Memory B cell (primary cell): ENCODE measurements at places on chromosomes 5 and 9.

- DNase-seq: no peak
Measured at GRCh38 chr9:69677931-69678330, 5.8 kb upstream of the APBA1 start.

- no peak for DNase-seq
Measured at GRCh38 chr5:64788156-64788555, 19.4 kb downstream of the CWC27 start.

DNA sequence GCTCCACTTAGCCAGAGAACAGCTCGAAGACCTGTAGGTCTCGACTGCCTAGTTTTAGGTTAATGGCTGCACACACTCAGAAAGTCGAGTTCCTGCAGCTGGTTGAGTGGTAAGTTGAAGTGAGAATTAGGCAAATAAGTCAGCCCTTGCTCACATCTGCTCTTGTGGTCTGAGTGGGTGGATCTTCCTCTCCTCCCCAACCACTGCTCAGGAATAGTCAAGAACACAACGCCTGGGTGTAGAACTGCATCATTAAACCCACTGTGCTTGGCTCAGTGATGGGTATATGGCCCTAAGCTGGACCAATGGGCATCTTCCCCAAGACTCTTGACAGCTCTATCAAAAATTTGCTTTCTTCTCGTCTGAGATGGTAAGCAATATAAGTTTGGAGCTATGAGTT is 20.9 kb upstream of the ADAM19 start:
- DNase-seq: peak; percentile 62

- no peak for DNase-seq
Measured at GRCh38 chr5:145941448-145942130, 5.2 kb downstream of the SH3RF2 start.

DNA sequence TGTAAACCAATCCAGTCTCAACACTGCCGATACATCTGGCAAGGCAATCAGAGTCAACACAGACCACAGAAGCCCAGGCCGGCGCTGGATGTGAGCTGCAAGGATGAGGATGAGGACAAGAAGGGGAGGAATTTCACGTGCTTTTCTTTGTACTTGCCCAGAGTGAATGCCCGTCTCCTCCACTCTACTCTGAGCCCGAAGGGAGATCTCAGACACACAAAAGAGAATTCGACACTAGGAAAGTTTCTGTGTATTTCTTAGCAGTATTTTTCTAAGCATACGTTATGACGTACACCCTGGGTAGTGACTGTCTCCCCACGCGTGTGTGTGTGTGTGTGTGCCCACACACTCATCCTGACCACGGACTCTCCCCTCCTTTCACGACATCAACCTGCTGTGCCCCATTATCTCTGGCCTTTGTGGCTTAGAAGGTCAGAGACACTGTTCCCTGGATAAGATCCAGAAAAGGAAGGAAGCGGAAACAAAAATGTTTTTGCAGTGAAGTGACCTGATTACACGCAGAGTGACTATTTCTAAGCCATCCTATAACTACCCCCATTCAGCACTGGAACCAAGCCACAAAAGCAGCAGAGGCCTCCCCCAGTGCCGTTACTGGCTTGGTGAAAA is 227.3 kb upstream of the DAPK1 start:
- DNase-seq: no peak

GRCh38 chr9:35520364-35520710 is 30.4 kb downstream of the RUSC2 start:
- no peak for DNase-seq

- DNase-seq: no peak
Measured at GRCh38 chr5:111753884-111754589, 3.0 kb downstream of the NREP start.

- no peak for DNase-seq
Measured at GRCh38 chr5:81786496-81786895, 35.6 kb upstream of the SSBP2 start.

GRCh38 chr5:7916171-7916804 is 47.3 kb downstream of the MTRR start:
- no peak for DNase-seq

GRCh38 chr5:108060340-108060739 is 321.6 kb downstream of the FBXL17 start:
- DNase-seq: no peak

DNA sequence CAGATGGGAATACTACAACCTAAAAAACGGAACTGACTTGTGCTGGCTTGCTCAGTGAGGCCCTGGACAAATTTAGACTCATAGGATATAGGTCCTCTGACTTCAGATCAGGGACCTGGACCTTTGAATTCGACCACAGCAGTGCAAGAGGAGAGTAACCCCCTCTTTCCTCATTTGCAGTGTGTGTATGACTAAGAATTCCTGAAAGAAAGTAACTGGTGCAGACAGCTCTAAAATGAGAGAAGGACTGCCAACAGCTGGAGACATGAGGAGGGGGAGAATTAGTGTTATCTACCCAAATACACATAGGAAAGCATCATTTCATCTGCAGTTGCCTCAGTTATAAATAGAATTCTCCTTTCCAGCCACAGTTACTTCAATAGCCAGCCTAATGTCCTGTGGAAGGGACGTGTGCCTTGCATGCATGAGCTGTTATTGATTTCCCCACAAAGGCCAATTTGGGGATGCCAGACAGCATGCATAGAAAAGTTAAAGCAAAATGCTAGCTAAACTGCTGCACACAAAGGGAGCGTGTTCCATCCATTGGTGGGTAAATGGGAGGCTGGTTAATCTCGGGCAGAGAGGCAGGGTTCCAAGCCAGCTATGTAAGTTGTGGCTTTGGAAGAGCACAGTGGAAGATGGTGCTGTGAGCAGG is 442.7 kb downstream of the CDK5RAP2 start:
- no peak for DNase-seq

DNA sequence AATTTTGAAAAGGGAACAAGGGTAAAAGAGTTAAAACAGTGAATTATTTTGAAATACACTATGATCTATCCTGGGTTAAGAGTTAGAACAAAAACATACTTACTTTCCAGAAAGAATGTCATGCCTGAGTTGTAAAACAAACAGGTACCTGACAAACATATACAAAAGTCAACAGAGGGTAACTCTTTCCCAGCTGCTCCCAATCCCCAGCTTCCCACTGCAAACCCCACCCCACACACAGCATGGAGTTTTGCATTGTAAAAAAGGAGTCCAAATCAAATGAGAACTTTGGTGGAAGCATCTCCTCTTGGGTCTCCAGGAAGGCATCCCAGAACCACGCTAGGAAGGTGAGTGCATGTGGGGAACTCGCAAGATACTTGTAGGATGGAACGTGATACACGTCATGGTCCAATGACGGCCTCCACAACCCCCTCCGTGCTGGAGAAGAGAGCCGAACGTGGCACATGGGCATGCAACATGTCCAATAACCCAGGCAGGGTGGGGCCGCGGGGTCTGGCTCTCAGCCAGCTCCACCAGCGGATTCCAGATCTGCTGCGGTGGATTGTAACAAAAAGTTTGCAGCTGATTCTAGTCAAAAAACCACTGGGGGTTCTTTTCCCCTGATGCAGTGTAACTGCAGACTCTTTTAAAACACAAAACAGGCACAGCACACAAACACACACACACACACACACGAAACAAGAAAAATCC is 55.8 kb downstream of the EPB41L4B start:
- no peak for DNase-seq

DNA sequence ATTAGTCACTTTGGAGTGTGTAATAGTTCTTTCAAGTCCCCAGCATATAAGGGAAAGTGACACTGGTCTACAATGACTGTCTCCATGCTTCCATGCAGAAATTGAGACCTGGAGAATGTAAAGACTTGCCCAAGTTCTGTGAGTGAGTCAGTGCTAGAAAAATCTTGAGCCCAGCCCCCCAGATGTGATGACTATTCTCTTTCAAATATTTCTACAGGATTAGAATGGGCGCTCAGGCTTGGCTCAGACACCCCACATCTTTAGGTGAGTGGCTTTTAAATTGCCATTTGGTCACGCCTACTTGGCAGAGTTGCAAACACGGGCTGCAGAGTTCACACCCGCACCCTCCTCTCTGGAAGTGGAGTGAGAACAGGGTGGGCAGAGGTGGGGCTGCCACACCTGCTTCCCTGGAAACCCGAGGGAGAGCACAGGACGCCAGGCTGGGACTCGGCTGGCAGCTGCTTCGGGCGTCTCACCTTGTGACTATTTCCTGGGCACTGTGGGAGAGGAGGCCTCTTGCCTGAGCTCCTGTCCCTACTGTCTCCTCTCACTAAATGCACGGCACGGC is 37.6 kb downstream of the ROPN1L start:
- DNase-seq: no peak

DNA sequence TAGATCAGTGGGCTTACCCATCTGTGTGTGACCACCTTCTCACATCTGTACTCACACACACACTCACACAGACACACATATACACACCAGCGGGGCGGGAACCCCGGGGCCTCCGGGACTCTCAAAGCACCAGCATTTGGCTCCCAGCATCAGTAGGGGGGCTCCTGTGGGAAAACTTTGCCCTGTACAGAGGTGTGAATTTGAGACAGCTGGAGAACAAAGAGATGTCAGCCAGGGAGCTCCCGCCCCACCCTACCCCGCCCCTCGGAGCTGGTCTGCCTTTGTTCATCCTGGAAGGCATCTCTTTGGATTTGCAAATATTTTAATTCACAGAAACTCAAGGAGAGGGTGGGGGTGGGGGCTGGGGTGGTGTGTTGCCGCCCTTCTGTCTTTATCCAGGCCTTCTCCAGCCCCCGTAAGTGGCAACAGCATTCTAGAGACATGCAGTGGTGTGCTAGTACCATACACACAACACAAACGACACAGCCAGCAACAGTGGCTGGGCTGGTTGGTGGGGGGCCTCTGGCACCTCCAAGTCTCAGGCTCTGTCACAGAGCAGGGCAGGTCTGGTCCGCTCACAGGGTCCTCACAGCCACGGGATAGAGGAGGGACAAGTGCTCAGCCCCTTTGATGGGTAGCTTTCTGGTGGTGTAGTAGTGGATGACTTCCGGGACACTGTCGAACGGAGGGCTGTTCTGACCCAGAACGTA is 15.5 kb upstream of the SLC25A51 start:
- no peak for DNase-seq

DNA sequence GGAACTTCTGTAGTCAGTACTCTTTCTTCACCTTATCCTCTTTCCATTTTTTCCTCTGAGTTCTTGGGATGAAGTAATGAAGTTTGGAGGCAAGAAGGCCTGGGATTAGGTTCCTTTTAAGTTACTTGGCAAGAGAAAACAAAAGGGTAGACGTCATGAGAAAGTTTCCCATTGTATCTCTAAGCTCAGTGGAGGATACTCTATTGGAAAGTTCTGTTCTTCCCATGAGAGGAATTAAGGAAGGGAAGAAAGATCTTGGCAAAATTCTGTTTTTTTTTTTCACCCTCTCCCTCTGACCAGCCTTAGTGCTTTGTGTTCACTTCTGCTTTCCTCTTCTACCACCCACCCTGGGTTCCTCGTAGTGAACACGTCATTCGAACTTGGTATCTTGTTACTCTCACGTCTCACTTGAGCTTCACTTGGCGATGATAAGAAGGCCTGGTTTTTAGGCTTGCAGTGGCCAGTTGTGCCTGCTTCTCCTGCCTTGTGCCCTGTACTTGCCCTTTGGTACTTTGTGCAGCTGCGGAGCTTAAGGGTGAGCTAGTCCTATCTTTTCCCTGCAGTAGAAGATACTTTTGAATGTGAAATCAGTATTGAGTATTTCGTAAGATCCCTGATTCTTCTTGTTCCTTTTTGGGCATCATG is 67.0 kb downstream of the ARHGAP26 start:
- no peak for DNase-seq

GRCh38 chr5:133947431-133947841 is 21.0 kb downstream of the C5orf15 start:
- no peak for DNase-seq

DNA sequence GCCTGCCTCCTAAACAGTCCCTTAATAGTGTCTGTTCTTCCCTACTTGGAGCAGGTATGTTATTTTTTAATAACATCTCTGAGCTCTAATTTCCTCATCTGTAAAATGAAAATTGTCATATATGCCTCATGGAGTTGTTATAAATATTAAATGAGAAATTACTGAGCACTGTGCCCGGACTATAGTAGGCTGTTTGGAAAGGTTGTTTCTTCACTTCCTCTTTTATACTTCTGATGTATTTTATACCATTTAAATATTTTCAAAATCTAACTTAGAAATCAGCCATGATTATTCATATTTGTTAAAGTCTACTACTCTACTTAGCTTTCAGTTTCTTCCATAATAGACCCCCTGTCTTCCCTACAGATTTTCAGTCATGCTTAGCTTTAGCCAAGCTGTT is 30.5 kb upstream of the HAPLN1 start:
- DNase-seq: no peak

GRCh38 chr5:132673939-132674630 is at the start of gene IL4:
Gene IL4 (plus strand): TSS chr5:132673989. CDS start chr5:132674051, 62 bp downstream.
- DNase-seq: no peak

GRCh38 chr9:73494894-73495293 is 343.2 kb downstream of the ANXA1 start:
- no peak for DNase-seq

- no peak for DNase-seq
Measured at GRCh38 chr5:69152731-69153130, 14.2 kb upstream of the CCNB1 start.

DNA sequence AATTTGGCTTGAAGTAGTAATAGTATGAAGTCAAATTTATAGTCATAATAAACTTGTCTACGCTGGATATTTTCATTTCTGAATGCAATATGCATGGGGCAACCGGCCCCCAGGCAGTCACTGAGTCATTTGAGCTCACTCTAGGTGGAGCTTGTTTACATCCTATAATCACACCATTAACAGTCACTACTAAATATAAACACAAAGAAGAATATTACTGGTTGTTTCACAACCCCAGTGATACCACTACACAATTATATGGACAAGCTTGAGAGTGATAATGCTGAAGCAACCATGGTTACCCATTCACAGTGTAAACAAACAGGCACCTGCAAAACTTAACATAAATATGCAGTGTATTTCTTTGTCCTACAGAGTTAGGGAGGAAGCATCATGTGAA is 68.7 kb downstream of the MARCHF3 start:
- no peak for DNase-seq

DNA sequence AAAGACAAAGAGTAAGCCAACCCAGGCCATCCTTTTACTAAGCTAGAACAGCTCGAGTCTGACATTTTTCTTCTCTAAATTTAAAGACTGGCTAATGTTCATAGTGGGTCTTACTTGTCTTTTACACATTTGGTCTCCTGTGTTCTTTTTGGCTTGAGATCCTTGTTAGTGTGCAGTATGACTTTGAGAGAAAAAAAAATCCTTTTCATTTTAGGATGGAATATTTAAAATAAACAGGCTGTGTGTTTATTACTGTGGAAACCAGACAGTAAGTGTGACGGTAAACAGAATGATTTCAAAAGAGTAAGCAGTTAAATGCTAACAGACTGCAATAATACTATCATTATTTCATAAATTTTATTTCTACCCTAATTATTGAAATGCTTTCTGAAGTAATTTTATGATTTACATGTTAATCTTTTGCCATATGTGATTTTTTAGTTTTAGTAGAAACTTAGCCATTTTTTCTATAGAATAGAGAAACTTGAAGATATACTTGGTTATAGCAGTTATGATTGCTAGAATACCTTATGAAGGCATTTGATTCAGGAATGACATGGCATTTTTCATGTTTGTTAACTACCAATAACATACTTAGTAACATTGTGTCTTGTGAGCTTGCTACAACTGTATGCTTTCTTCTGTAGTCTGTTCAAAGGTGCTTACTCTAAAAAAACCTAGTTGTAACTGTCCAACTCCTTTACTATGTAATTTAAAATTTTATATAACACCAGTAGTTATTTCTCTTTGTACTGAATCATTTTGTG is 92.4 kb downstream of the XRCC4 start:
- DNase-seq: no peak

GRCh38 chr5:123450114-123450513 is 26.9 kb upstream of the CEP120 start:
- no peak for DNase-seq

GRCh38 chr9:4297786-4298254 is 2.0 kb downstream of the GLIS3 start:
- peak; percentile 11 for DNase-seq
